CD4-positive, alpha-beta T cell treated with Interleukin-15 for 1 hour (primary cell): ENCODE measurements at places on chromosomes 12 and 14.

DNA sequence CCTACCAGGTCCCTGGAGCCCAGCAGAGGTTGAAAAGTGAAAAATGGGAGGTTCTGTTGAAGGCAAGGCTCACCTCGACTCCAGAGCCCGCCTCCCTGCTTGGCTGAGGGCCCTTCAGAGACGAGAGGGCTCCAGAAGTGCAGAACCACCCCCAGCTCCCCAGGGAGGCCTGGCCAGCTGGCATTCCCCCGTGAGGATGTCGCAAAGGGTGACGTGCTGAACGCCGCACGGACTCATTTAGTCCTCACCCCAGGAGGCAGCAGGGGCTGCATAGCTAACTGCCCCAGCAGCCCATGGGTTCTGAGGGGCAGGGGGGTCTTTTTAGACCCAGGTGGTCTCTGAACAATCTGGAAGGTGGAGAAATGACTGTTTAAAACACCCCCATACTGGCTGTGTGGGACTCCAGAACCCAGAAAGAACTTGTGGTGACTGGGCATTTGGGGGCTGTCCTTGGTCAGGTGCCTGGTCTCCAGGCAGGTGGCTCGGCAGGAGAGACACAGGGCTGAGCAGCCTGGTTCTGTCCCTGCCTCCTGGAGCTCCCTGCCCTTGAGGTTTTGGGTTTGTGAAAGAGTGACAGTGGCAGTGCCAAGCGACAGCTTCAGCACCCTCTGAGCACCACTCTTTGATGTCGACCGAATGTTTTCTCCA, 32.0 kb downstream of the ANAPC7 start:
- no peak for DNase-seq

DNA sequence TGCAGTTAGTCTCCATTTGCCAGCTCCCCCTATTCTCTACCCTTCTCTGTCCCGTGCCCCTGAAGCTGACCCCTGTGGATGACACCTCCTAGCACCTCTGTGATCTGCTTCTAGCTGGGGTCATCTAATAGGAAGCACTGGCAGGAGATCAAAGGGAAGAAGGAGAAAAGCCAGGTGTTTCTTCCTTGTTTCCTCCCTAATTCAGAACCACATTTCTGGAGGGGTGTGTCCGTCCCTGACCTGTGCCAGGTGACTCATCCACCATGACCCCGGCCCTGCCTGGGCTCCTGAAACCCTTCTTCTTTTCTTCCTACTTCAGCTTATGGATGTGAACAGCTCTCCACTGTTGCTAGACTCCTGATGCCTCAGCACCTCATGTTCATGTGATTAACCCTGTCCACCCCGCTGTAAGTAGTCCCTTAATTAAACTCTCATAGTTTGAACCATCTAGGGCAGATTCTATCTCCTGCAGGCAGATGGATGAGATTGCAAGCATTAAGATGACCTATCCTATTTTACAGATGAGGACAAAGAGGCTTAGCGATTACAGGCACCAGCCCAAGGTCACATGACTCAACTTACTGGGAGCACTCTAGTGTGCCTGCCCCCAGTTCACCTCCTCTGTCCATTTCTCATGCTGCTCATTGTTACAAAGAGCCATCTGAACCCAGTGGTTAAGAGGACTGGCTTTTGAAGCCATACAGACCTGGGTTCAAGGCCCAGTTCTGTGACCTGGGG, 770.5 kb downstream of the MED13L start:
- no peak for DNase-seq

DNA sequence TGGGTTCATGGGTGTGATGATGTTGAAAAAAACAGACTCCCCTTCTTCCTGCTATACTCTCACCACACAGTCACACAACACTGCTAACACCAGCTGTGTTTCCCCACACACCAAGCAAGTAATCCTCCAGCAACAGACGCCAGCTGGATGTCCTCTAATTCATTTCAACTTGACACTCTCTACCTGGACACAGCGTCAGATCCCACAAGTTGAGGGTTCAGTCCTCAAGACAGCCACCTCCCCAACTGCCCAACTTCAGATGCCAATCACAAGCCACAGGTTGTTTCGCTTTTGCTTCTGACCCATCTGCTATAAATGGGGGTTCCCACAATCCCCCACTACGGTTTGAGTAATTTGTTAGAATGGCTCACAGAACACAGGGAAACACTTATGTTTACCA, 49.3 kb downstream of the TMEM30B start:
- no peak for DNase-seq

- no peak for DNase-seq
These were observed 6.8 kb downstream of the FAM216A start for GRCh38 chr12:110475426-110475825.

GRCh38 chr12:76316468-76316867, 31.7 kb downstream of the BBS10 start:
- no peak for DNase-seq

DNA sequence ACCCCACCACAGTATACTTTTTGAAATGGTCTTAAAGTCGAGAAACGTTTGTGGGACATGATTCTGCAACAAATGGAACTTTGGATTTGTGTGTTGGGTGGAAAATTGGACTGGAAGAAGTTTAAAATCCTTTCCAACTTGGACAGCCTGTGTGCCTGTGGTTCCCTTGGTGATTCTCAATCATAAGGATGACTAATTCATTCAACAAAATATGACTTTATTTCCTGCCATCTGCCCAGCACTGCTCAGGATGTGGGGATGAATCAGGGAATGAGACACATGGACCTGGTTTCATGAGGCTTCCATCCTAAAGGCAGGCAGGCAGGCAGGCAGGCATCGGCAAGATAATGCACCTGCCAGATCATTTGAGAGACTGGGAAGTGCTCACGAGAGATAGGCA, 57.3 kb upstream of the TMEM132D start:
- DNase-seq = no peak
